ENCODE measurements at places on chromosomes 12 and 14. TPM values are rescaled to one million over a fixed set of nuclear protein-coding genes. Genes with fewer than 3 reads are reported as not detected.
A peak's percentile ranks its signal among the peaks of the same experiment; 100 is the strongest.

The FBRSL1 gene
- 55.5 TPM for total RNA-seq

The FOXN3 gene
- 132 TPM for total RNA-seq

- no peak for DNase-seq
Observed at GRCh38 chr14:49089107-49089506, 497.1 kb downstream of the RPS29 start.

DNA sequence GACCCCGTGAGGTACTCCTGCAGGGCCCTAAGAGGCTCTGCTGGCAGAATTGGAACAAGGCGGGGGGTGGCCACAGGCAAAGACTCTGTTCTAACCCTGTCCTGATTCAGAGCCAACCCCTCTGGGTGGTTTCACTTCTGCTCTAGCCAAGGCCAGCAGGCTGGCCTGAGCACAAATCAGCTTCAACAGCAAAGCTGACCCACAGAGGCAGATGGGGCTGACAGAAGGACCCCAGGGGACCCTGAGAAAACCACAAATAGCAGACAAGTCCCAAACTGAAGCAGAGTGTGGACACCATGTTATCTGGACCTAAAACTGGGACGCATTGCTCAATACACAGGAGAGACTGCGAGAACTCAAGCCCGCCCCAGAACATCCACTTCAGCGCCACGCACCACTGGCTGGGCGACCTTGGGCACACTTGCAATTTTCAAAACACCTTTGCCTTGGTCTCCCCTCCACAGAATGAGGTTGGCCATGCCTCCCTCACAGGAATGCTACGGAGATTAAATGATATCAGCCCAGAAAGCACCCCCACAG lies 76.4 kb upstream of the DICER1 start:
- peak; percentile 88 for DNase-seq

GRCh38 chr14:85214471-85214870 lies 315.5 kb upstream of the FLRT2 start:
- DNase-seq = no peak

DNA sequence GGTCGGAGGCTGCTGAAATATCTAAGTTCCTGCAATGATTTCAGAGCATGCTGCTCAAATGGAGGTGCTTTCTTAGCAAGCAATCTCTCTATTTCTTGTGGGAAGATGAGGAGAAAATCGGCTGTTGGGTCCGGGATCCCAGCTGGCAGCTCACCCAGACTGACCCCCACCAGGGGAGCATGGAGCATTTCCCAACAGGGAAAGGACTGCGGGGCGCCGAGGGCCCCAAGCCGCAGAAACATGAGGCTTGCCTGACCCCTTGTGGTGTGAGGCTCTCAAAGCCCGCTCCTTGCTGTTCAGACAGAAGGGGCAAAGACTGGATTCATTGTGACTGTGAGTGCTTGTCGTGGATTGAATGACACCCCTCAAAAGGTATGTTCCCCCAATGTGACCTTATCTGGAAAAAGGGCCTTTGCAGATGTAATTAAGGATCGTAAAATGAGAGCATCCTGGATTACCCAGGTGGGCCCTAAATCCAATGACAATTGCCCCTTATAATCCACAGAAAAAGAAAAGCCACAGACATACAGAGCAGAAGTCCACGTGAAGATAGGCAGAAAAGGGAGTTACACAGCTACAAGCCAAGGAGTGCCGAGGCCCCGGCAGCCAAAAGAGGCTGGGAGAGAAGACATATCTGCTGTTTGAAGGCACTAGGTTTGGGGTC lies 116.3 kb upstream of the VASH1 start:
- DNase-seq = no peak

- no peak for DNase-seq
Observed at GRCh38 chr12:20917269-20917668, 106.8 kb downstream of the SLCO1B3 start.

GRCh38 chr14:100445436-100446088 lies 122.4 kb downstream of the SLC25A47 start:
- no peak for DNase-seq

DNA sequence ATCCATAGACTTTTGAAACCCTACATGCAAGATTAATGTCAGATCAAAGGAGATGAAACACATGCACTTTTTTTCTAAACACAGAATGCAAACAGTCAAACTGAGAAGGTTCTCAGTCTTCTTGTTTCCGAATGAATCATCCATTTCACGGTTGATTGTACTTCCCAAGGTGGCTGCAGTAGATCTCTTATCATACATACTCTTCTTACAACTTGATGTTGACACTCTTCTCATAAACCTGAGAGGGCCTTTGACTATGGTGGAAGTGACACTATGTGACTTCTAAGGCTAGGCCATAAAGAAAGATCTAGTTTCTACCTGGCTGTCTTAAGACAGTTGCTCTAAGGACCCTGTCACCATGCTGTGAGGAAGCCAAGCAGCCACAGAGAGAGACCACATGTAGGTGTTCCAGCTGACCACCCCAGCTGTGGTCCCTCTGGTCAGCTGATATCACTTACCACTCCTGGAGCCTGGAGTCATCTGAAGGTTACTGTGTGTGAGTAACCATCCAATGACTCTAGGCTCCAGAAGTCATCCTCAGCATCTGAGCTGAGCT lies 67.2 kb upstream of the HMGA2 start:
- DNase-seq = no peak

DNA sequence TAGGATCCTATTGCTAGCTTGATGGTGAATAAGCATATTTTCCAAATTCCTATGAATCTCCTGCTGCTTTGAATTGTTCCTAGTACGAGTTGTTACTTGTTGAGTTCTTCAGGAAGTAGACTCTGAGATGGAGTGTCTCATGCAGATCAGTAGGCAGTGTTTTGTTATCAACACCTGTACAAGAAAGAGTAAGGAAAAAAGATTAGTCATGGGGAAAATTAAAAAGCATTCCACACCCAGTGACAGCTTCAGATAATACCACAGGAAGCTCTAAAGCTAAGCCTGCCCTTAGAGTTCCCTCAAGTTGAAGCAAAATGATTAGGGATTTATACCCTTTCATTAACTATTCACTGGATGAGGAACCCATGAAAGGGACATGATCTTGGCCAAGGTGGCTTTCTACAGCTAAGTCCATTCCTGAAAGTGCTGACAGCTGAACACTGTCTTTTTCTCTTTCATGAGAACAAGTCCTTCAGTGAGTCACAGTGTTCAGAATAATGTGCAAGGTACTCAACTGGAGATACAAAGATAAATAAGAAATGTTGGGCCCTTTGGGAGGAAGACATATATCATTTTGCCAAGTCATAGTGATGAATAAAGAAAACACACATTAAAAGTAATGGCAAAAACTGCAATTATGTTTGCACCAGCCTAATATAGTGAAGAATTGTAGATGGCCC lies 49.1 kb downstream of the CCER1 start:
- DNase-seq = no peak

DNA sequence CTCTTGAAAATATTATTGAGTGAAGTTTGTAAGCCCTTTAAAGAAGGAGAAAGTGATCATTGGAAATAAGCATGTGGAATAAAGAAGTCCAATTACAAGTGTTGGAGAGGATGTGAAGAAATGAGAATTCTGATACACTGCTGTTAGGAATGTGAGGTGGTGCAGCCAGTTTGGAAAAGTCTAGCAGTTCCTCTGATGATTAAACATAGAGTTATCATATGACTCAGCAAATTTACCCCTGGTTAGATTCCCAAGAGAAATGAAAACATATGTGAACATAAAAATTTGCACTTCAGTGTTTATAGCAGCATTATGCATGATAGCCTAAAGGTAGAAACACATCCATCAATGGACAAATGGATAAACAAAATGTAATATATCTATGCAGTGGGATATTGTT lies 319.9 kb downstream of the AEBP2 start:
- DNase-seq = no peak

All from right cardiac atrium (tissue), 5 donors.